ENCODE measurements at places on chromosomes 11 and 22.

DNA sequence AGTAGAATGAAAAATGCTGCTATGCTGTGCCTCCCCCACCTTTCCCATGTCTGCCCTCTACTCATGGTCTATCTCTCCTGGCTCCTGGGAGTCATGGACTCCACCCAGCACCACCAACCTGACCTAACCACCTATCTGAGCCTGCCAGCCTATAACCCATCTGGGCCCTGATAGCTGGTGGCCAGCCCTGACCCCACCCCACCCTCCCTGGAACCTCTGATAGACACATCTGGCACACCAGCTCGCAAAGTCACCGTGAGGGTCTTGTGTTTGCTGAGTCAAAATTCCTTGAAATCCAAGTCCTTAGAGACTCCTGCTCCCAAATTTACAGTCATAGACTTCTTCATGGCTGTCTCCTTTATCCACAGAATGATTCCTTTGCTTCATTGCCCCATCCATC, 14.9 kb upstream of the HBE1 start:
- DNase-seq = no peak

DNA sequence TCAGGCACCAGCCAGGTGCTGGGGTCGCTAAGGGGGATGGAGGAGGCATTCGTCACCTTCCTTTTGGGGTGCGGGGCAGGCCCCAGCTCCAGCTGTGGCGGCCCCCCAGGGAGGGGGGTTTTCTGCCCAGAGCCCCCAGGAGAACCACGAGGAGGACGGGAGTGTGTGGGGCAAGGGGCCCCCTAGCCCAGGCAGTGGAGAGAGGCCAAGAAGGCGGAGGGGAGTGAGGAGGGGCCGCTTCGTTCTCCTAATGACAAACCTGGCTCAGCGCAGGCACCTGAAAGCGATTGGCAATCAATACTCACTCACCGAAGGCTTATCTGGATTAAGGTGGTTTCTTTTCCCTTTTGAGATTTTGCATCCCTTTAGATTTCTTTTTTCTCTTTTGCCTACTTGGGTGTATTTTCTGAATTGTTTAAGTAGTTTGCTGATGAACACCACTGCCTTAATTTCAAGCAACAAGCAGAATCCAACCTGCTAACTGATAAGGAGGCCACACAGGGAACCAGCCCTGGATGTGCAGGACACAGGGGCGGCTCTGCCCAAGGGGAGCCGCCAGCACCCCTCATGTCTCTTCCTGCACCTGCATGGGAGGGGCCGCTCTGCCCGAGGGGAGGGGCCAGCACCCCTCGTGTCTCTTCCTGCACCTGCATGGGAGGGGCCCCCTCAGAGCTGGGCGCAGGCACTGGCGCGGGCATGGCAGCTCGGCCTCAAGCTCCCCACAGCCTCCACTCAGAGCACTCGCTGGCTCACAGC, 122.3 kb downstream of the BRD1 start:
- no peak for DNase-seq

- no peak for DNase-seq
Measured at GRCh38 chr22:45878901-45879551, 97.9 kb downstream of the WNT7B start.

DNA sequence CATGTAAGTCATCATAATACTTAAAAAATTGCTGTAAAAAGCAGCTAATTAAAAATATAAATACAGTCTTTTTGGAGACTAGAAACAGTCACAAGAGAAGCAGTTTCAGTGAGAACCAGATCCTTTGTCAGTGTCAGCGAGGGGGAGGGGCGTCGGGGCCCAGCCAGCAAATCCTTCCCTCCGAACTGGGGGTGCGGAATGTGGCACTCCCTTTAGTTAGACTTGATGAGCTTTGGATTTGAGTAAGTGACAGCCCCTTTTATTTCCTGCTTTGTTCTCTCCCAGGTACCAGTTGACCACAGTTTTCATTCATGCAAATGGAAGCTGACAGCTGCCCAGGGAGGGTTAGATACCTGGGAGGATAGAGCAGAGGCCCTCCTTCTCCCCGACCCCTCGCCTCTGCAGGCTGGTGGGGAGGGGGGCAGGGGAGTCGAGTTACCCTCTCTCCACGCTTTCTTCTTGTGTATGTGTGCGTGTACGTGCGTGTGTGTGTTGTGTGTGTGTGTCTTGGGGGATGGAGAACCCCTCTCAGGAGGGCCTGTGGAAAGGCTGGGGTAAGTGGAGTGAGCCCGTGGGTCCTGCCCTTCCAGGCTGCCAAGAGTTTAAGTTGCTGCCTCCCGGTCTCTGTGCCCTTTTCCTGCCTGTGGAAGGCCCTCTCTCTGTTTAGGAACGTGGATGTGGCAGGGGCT, 38.3 kb downstream of the PTPRJ start:
- no peak for DNase-seq

DNA sequence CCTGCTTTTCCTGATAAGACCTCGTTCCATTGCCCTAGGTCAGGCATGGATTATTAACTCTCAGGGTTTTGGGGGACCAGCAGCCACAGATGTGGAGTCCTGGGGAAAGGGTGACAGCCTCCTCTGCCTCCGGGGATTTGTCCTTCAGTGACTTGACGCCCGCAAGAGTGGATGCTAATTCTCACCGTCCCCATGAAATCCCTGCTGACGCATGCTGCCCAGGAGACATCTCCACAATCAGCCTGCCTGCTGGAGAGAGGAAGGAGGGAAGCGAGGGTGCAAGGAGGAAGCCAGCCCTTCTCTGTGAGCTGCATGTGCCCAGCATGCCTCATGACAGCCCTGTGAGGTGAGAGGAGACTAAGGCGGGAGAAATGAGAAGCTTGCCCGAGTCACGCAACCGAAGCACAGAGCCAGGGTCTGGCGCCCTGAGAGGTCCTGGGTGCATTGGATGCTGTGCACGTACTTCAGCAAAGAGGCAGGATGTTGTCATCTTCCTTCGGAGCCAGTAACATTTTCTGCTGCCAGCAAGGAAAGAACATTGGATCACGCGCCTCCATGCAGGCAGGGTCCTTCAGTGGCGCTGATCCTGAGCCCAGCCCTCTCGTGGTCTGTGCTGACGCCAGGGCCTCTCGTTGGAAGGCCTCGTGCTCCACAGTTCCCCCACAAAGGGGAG, 27.3 kb upstream of the KRTAP5-6 start:
- DNase-seq = no peak

GRCh38 chr11:61587541-61587941, 6.7 kb upstream of the SYT7 start:
- no peak for DNase-seq
